H54 (cell line): ENCODE measurements at places on chromosomes 7 and 10.

GRCh38 chr7:26101361-26102151, 50.4 kb upstream of the NFE2L3 start:
- no peak for DNase-seq

GRCh38 chr10:86526606-86527005, 5.0 kb upstream of the WAPL start:
- no peak for DNase-seq

DNA sequence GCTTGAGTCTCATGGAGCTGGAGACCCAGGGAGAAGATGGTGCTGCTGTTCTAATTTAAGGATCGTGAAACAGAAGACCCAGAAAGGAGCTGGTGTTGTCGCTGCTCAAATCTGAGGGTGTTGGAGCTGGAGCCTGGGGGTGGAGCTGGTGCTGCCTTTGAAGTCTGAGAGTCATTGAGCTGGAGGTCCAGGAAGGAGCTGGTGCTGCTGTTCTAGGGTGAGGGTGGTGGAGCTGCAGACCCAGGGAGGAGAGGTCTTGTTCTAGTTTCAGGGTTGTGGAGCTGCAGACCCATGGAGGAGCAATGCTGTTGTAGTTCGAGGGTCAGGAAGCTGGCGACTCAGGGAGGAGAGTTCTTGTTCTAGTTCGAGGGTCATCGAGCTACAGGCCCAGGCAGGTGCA, 84.1 kb upstream of the ZNF479 start:
- no peak for DNase-seq

DNA sequence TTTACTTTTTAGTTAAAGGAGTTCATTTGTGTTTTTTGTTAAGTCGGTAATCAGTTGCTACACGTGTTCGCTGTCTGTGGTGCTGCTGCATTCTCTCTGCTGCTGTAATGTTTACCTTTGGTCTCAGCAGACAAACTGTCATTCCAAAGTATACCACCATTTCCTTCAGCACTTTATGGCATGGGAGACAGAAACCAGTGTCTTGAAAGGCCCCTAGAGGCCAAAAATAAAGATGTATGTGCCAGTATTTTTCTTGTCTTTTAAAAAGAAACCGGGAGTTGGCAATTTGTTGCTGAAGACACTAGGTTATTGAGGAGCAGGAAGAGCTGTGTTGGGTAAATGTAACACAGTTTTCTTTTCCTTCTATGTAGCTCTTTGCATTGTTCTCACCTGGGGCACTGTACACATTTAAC, 24.1 kb downstream of the ZNF92 start:
- DNase-seq = no peak

- peak; percentile 49 for DNase-seq
Measured at GRCh38 chr7:24981171-24981951, 1.4 kb upstream of the OSBPL3 start.

DNA sequence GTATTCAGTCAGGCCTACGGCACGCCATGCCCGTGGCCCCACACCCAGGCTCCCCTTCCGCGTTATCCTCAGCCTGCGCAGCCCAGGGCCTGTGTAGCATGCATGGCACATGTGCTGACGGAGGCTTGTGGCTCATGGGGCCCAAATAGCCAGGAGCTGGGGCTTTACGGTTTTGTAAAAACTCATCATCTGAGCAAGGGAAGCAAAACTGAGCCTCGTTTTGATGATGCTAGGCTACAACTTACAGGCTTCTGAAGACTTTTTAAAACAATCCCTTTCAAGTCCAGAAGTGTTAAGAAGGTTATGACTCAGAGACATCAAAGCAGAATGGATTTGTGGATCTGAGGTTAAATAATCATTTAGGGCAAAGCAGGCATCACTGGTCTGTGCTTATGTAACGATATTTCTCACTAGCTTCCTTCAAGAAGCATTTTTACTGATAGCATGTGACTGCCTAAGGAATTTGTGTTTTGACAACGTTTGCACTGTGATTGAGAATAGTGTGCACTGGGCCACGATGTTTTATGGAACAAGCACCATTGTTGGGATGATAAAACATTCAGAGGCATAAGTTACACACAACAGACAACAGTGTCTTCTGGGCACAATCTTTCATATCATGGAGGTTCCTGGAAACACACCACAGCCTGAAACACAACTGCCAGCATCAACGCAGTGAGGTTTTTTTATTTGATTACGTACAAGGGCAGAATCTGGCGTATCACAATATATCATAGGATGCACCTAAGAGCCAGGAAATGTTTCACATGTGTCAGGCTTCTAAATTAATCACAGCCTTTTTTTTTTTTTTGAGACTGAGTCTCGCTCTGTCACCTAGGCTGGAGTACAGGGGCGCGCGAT, 274.3 kb downstream of the CCDC3 start:
- no peak for DNase-seq

DNA sequence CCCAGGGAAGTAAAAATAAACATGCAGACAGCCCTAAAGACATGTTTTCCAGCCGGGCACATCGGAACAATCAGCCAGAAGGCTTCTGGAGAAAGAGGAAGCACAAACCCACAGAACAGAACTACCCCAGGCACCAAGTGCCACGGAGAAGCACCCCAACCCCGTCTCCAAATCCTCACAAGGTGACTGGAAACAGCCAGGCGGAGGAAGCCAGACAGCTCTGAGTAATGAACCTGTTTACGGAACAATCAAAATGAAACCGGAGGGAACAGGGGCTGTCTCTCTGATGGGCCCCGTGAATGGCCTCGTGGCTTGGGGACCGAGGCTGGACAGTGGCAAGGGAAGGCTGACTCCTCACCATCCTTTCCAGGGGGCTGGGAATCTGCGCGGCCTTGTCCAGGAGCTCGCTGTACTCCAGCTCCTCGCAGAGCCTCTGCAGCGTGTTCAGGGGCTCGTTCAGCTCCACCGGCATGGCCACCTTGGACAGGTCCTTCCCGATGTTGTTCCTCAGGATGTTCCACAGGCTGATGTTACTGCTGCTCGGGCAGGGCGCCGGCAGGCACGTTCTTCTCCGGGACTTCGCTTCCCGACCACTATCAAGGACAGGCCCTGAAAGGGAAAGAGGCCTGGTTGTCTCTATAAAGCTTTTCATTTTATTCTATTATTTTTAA, 77.0 kb upstream of the GSDME start:
- DNase-seq = no peak

DNA sequence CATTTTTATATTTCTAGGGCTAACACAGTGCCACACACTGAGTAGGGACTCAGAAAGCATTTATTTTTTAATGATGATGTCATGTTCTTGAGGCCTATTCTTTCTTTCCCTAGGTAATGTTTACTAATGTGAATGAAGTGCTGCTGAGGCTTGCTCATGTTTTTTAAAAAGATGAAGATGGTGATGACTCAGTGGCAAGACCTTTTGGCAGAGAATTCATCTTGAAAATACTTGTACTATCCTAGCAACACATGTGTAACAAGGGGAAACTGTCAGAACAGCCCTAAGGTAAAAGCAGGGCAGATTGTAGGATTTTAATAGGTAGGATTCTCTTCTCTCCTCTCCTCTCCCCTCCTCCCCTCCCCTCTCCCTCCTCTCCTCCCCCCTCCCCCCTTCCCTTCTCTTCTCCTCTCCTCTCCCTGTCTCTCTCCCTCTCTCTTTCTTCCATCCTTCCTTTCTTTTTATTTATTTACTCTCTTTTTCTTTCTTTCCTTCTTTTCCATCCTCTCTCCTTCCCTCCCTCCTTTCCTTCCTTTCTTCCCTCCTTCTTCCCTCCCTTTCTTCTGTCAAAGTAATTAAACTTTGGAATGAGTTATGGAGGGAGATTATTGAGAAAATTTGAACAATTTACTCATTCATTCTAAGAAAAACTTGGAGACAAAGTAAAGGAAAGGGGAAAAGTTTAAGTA, 75.3 kb downstream of the ZNF92 start:
- peak; percentile 12 for DNase-seq

DNA sequence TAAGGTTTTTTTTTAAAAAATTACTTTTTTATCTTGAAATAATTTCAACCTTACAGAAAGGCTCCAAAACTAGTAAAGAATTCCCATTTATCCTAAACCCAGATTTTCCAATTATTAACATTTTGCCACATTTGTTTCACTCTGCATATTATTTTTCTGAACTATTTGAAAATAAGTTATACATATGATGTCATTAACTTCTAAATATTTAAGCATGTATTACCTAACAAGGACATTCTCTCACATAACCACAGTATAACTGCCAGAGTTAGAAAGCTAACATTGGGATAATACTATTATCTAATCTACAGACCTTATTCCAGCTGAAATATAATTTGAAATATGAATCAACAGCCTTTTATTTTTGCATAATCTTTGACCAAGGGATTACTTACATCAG, 65.8 kb downstream of the SLC18A2 start:
- no peak for DNase-seq

GRCh38 chr10:128062881-128063563, 63.2 kb downstream of the MKI67 start:
- DNase-seq = no peak

DNA sequence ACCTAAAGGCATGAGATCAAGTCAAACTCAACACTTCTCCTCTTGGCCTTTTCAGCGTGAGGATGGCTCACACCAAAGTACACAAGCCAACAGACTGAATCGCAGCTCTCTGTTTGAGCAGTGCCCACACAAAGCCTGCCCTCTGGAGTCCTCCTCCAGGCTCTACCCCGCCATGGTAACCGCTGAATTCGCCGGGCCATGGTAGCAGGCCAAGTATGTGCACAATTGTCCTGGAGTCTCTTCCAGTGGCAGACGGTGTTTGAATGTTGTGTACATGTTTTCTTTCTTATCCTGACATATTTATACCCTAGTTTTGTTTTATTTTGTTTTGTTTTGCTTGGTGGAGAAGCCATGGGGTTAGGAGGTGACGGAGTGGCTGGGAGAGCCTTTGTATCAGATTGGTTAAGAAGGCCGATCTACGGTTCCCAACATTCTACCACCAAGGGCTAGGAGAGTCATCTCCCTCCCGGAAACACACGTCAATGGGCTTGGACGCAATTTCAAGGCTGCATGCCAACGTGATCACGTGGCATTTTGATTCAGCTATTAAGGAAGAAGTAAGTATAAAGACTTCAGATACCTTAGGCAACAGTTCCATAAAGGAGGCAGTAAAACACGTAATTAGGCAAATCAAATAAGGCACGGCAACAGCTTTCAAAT, 12.1 kb upstream of the SHH start:
- no peak for DNase-seq

- DNase-seq = peak; percentile 63
Measured at GRCh38 chr10:35421553-35422178, 85.4 kb downstream of the CCNY start.

DNA sequence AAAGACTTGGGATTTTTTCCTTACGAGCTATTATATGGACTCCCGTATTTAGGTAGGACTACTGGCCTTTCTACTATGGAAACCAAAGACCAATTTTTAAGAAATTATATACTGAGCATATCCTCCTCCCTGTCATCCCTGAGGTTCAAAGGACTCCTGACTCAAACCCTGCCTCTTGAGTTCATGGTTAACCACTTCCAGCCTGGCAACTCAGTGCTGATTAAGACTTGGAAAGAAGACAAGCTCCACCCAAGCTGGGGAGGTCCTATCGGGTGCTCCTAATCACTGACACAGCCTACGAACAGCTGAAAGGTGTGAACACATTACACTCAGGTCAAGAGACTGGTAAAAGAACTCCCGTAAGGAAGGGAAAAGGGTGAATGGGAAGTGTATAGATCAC, 66.8 kb downstream of the LYZL2 start:
- no peak for DNase-seq

GRCh38 chr7:3264693-3265339, 36.2 kb upstream of the SDK1 start:
- no peak for DNase-seq

DNA sequence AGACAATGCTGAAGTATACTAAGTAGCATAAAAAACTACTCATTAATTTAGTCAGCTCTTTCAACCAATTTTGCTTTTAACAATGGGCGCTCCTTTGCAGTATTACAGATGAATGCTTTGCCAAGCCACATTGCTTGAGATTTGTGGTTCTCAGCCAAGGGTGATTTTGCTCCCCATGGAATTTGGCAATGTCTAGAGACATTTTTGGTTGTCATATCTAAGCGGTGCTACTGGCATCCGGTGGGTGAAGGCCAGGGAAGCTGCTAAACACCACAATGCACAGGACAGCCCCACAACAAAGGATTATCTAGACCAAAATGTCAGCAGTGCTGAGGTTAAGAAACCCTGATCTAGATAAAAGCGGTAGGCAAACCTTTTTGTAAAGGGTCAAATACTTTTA, 112.0 kb downstream of the UBE2H start:
- no peak for DNase-seq

DNA sequence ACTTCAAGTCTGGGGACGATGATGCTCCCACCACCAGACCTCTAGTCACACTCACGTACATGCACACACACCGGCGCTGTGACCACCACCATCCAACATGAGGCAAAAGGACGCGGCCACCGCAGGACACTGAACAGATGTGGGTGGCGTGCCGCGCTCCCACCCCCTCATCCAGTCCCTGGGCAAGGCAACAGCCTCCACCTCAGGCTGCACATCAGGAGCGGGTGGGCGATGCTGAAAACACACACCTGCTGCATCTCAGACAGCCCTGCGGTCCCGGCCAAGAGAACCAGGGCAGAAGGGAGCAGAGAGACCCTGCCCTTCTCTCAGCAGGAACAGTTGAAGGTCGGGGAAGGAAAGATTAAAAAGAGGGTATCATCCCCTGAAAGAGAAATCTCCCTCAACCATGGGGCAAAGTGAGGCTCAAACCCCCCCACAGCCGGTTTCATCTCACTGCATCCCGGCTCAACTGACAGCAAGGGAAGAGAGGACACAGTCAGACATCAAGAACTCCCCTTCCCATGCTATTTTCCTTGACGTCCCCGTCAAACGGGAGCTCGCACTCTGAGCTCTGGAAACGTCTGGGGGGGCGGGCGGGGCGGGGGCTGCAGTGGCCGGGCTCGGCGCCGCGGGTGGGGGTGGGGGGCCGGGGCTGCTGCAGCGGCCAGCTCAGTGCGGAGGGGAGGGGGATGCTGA, 1.1 kb downstream of the CAMK2G start:
- DNase-seq = no peak

DNA sequence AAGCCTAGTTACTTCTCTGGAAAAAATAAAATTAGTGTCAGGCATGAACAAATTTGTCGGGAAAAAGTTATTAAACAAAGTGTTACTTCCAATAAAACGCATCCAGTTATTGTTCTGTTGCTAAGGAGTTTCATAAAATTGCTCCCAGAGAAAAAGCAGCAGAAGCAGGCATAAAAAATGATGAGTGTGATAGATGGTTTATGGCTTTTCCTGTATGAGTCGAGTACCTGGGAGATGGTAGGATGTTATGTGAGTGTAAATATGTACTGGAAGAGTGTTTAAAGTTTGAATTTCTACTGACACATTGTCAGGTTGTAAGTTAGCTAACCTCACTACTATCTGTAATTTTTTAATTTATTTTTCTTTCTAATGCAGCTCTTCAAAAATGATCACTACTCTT, 390.7 kb downstream of the ARL4A start:
- DNase-seq = no peak

- DNase-seq = no peak
Measured at GRCh38 chr10:77548157-77548556, 89.5 kb downstream of the KCNMA1 start.
